ENCODE measurements at places on chromosomes 5 and 9.

DNA sequence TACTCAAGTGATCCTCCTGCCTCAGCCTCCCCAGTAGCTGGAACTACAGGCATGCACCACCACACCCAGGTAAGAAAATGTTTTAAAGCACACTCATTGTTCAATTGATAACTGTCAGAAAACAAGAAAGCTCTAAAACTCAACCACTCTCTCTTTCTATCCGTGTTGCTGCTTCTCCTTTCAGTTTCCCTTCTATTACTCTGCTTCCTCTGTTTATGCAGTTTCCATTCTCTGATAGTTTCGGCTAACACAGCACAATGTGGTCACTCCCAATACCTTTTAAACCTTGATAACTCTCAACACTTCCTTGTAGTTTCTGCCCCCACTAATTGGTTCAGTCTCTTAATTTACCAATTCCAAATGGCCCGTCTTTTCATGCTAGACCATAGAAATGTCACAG is 59.2 kb upstream of the NR4A3 start:
- DNase-seq: peak; percentile 10

GRCh38 chr9:94139672-94140417 is 55.6 kb downstream of the PTPDC1 start:
- no peak for DNase-seq

DNA sequence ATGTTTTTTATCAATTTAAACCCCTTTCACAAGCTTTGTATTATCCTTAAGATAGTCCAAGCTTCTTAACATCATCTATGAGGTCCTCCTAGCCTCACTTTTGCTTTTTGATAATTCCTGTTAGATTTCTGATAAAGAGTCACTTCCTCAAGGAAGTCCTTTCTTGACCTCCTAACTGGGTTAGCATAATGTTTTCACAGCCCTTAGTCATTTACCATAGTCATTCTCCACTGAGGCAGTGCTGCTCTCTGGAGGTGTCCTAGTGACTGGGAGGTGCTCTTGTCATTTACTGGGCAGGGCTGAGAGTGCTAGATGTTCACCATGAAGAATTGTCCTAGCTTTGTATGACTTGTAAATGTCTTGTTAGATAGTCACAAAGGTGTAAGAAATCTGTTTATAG is 26.4 kb downstream of the TNPO1 start:
- DNase-seq: peak; percentile 10

DNA sequence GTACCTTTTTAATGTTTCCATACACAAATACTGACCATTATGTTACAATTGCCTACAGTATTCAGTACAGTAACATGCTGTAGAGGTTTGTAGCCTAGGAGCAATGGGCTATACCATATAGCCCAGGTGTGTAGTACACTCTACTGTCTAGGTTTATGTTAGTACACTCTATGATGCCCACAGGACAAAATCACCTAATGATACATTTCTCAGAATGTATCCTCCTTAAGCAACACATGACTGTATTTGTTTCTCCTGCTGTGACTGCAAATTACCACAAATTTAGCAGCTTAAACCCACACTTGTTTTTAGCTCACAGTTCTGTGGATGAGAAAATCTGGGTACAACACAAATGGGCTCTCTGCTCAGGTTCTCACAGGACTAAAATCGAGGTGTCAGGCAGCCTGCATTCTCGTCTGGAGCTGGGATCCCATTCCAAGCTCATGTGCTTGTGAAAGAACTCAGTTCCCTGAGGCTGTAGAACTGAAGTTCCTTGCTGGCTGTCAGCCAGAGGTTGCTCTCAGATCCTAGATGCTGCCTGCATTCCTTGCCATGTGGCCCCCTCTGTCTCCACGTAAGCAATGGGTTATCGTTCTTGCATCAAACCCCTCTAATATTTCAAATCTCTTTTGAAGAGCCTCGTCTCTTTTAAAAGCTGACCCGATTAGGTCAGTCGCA is 38.6 kb upstream of the PIK3R1 start:
- DNase-seq: no peak

GRCh38 chr9:126222835-126223431 is 103.7 kb upstream of the MVB12B start:
- DNase-seq: no peak

- no peak for DNase-seq
Measured at GRCh38 chr5:35587419-35587818, 30.2 kb upstream of the SPEF2 start.

DNA sequence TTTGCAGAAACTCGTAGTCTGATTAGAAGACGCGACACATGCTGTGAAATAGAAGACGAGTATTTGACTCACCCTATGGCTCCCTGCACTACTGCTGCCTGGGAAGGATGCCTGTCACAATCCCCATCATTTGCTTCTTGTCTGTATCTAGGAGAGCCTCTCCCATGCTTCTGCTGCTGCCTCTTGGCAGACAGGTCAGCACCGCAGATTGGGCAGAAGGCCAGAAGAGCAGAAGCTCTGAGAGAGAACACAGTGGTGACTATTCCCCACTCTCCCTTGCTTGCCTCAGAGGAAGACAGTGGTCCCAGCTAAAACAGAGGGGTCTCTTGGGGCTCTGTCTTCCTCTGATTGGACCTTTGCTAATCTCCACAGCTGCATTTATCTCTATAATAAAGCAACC is 84.0 kb upstream of the SMIM32 start:
- no peak for DNase-seq

GRCh38 chr5:80240368-80240986 is 15.4 kb downstream of the SERINC5 start:
- no peak for DNase-seq

GRCh38 chr9:106869028-106869427 is 6.1 kb downstream of the ZNF462 start:
- no peak for DNase-seq

- no peak for DNase-seq
Measured at GRCh38 chr5:124631874-124632550, 114.4 kb downstream of the ZNF608 start.

DNA sequence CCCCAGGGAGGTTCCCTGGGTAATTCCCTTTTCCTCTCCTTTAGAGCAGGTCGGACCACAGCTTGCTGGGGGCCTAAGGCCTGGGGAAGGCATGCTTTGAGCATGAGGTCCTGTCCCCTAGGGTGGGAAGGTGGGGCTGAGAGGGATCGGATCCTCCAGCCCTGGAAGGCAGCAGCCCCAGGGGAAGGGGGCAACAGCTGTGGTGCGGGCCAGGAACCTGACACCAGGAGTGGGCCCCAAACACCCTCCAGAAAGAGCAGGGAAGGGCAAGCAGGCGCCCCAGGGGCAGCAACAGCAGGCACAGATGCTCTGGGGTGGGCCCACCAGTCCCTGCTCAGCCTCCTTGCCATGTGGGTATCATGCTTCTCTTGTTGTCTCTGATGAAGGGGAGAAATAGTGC is 3.2 kb upstream of the CORO2A start:
- DNase-seq: no peak

GRCh38 chr5:173775261-173776197 is 112.6 kb upstream of the CPEB4 start:
- DNase-seq: no peak

GRCh38 chr9:35287987-35288632 is 126.3 kb downstream of the UNC13B start:
- DNase-seq: no peak

- DNase-seq: no peak
Measured at GRCh38 chr5:1516615-1517601, 6.9 kb downstream of the LPCAT1 start.

GRCh38 chr5:116502616-116503015 is 72.0 kb downstream of the SEMA6A start:
- no peak for DNase-seq

- DNase-seq: no peak
Measured at GRCh38 chr9:136691316-136692184, 4.3 kb upstream of the AGPAT2 start.

DNA sequence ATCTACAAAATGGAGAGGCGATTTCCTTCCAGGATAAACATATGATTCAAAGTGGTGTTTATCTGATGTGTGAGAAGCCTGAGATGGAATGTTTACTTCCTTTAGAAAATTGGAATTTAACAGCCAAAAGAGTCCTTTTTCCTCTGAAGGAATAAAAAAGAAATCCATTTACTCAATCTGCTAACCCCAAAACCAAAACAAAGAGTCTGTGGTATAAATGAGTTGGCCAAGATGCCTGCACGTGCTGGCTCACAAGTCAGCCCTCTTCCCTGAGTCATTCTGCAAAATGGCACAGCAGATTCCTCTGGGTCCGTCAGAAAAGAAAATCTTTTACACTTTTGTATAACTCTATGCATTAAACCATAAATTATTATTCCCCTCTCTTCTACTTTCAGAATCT is 60.8 kb downstream of the EBF1 start:
- DNase-seq: no peak

DNA sequence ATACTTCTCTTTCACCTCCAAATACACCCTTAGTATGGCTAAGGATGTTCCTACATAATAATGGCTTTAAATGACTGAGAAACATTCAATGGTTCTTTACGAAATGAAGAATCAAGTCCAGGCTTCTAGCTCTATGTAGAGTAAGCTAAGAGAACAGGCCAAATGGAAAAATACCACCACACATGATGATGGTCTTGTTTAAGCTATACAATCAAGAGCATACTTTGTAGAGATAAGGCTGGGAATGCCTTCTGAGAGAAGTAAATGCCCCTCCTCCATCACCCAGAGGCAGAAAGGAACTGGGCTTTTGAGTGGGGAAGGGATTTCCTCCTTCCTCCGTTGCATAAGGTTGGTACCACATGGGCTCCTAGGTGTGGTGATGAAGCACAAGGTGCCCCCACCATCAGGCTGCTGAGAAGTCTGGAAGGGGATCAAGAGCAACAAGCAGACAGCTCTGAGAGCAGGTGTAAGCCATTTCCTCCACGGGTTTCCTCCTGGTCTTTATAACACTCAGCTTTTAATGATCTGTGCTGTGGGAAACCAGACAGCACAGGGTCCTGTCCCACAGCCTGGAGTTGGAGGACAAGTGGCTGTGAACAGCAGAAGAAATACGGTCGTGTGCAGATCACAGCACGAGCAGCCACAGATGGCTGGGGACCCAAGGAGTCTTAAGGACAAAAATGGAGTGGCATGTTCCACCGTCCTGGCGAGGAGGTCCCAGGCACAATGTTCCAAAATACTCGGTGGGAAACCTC is 396.9 kb downstream of the CTNND2 start:
- no peak for DNase-seq

DNA sequence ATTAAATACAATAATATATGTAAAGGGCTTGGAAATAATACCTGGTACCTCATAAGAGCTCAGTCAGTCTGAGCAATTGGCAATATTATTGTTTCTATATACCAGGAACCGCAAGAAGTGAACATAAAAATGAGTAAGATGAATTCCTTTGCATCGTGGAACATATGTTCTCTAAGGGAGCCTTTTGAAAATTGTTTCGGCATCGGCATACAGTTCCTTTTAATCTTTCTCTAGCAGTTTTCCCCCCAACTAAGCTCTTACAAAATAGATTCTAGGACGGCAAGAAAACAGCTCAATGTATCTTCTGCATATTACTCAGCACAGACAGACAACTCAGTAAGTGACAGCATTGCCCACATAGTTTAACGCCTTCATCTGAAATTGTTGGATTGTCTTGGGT is 426.6 kb upstream of the WWC1 start:
- no peak for DNase-seq

GRCh38 chr5:58855851-58856739 is 273.2 kb downstream of the RAB3C start:
- no peak for DNase-seq

DNA sequence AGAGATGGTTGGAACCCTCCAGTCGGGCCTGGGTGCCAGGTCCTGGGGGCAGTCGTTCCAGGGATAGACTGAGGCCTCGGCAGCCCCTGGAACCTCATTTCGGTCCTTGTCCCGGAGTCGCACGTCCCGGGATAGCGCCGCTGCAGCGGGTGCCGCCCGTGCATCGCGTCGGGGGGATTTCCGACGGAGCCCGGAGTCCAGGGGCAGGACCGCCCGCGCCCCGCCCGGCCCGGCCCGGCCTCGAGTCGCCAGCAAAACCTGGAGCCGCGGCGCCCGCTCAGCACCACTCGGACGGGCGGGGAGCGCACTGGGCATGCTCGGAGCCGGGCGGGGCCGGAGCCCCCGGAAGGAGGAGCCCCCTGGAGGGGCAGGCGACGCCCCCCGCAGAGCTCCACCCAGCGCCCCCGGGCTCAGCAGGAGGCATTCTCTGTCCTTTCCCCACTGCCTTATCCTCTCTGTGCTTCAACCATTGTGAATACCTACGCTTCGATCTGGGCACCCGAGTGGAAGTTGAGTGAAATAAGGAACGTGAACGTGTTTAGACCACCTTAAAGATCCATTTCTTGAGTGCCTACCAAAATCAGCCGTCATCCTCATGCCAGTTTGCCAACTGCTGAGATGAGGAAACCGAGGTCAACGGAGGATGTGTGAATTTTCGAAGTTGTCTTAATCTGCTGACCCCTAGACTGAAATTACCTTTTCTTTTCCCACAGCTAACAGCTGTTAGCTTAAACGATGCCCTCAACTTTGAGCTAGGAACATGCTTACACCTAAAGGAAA is 1.7 kb upstream of the PTPN3 start:
- no peak for DNase-seq

DNA sequence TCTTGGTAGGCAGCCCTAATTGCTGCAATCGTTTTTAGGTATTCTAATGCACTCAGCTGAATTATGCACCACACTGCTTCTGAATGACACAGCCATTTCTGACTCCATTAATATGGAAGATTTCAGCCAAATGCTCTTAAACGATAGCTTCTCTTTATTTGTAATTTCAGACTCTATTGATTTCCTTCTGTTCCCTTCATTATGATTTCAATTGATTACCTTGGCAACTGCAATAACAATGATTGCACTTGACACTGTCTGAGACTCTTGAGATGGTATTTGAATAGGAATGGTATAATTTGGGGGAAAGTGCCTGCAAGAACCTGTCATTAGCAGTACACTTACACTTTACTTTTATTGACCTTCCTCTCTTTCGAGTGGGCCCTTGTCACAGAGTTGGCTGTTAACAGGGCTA is 296.1 kb upstream of the DMAC1 start:
- DNase-seq: no peak

DNA sequence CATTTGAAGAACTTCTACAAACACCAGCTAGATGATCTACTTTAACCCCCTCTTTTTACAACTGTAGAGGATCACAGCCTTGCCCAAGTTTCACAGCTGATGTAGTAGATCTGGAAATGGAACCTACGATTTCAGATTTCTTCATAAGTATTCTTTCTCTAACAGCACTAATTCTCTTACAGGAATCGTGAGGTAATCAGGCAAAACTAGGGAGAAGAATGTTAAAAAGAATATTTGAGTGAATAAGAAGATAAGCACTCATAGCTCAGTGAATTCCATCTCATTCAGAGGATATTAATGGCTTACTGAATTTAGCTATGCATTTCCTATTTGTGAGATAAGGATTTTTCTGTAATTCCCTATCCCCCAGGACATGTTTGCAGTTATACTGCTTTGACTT is 42.1 kb downstream of the NADK2 start:
- no peak for DNase-seq

Measured in activated CD4-positive, alpha-beta T cell treated with anti-CD3 and anti-CD28 coated beads, Interleukin-2, Interleukin-4, amounts not matched to agents 100 ng/mL and 50 ng/mL, durations not matched to agents 16 hours and 8 hours (primary cell).